NCI-H460 (cell line): ENCODE measurements at places on chromosomes 1 and 21. TPM values are rescaled to one million over a fixed set of nuclear protein-coding genes. Genes with fewer than 3 reads are reported as not detected.
A peak's percentile ranks its signal among the peaks of the same experiment; 100 is the strongest.

DNA sequence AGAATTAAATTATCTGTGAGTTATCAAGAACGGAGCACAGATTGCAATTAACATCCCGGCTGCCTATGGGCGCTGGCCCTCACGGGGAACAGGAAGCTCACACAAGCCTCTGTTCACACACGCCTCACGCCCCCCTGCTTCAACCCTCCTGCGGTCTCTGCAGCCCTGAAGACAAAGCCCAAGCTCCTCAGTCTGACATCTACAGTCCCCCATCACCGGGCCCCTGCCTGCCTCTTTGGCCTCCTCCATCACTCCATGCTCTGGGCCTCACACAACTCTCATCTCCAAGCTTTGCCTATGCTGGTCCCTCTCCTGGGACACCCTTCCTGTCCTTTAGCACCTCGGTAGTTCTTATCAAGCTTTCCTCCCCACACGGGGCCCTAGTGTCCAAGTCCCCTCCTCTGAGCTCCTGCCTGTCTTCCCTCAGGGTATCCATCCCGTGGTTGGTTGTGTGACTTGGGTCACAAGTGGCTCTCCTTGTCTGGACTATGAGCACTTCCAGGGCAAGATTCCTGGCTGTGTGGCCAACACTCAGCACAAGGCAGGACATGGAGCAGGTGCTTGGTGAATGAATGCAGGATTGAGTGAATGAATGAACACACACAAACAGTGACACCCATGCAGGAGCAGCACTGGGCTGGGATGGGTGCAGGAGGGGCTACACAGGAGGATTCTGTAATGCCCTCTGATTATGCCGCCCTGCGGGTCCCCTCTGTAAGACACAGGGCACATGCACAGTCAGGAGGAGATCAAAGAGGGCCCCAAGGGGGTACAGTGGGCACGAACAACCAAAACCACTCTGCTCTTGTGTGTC lies 116.1 kb downstream of the DMRTB1 start:
- DNase-seq: no peak

DNA sequence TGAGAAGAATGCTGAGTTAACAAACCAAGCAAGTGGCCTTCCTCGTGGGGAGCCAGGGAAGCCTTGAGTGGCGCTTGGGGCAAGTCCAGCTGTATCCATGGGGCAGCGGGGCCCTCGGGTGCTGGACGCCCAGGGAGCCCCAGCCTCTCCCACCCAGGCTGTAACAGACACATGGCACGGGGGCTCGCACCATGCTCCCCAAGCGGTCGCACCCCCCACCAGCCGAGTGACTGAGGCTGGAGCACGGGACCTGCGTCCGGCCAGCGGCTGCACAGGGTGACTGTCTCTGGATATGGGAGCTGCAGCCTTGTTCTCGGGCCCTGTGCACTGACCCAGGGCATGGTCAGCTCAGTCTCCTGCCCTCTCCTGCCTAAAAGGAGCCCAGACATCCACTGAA lies 53.9 kb upstream of the ACTRT2 start:
- DNase-seq: no peak

Gene IL19
- not detected in 2 replicates for total RNA-seq

DNA sequence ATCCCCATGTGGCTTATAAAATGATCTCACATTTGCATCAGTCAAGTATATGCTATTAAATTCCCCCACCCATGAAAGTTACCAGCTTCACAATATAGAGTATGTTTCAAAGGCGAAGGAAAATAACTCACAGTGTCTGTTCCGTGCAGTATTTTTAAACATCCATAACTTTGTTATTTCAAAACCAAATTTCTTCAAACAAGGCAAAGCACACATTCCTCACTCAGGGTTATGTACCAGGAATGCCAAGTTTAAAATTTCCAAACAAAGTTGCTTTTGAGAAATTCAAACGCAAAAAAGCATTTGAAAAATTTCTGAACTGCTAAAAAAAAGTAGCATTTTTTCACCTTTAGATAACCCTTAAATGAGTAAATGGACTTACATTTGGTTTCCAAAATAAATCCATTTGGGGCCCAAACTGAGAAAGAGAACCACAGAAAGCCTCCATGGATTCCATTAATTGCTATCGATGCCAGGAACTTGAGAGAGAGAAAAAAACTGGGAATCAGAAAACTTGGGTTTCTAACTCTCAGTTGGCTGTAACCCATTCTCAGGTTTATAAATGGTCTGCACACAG lies 149.5 kb downstream of the SLC30A10 start:
- no peak for DNase-seq

Gene FCRL2
- total RNA-seq: not detected in 2 replicates

- DNase-seq: peak; percentile 68
These were observed 5.5 kb downstream of the AZIN2 start for GRCh38 chr1:33086384-33086850.

- no peak for DNase-seq
These were observed 67.1 kb downstream of the MAN1C1 start for GRCh38 chr1:25683731-25684130.

DNA sequence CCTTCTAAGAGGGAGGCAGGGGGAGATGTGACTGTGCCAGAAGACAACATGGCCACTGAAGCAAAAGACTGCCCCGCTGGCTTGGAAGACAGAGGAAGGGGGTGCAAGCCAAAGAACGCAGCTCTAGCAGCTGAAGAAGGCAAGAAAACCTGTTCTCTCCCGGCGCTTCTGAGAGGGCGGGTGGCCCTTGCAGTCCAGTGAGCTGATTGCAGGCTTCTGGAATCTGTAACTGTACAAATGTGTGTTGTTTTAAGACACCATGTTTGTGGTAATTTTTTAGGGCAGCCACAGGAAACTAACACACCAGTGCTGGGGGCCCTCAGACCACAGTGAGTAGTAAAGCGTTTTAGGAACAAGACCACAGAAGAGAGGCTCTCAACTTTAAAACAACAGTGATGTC lies 47.0 kb downstream of the CD46 start:
- DNase-seq: no peak

GRCh38 chr21:35081861-35082260 lies 32.8 kb upstream of the RUNX1 start:
- no peak for DNase-seq
